GM04503 (cell line): ENCODE measurements at places on chromosomes 4 and X.
A peak's percentile ranks its signal among the peaks of the same experiment; 100 is the strongest.

- DNase-seq = no peak
These were observed 23.0 kb upstream of the LIMCH1 start for GRCh38 chr4:41514766-41515481.

- DNase-seq = peak; percentile 32
These were observed 473 bp upstream of the CCNQ start for GRCh38 chrX:153599192-153600031.

- DNase-seq = no peak
These were observed 147.6 kb upstream of the EOLA2 start for GRCh38 chrX:150085881-150086280.

DNA sequence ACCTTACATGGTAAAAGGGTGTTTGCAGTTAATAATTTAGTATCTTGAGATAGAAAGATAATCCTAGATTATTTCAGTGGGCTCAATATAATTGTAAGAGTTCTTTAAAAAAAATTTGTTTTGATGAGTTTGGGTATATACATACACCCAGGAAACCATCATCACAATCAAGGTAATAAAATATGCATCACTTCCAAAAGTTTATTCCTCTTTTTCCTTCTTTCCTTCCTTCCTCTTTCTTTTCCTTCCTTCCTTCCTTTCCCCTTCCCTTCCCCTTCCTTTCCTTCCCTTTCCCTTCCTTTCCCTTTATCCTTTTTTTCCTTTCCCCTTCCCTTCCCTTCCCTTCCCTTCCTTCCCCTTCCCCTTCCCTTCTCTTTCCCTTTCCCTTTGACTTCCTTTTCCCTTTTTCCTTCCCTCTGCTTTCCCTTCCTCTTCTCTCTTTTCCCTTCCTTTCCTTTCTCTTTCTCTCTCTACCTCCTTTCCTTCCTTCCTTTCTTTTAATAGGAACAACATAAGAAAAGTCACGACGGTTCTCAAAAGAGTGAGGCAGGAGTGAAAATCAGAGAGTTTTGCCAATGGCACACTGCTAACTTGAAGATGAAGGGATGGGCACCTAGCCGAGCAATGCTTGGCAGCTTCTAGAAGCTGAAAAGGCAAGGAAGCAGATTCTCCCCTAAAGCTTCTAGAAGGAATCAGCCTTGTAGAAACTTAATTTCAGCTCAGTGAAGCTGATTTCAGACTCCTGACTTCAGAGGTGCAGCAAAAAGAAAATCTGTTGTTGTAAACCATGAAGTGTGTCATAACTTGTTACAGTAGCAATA, 2050.2 kb upstream of the AGA start:
- DNase-seq = no peak

DNA sequence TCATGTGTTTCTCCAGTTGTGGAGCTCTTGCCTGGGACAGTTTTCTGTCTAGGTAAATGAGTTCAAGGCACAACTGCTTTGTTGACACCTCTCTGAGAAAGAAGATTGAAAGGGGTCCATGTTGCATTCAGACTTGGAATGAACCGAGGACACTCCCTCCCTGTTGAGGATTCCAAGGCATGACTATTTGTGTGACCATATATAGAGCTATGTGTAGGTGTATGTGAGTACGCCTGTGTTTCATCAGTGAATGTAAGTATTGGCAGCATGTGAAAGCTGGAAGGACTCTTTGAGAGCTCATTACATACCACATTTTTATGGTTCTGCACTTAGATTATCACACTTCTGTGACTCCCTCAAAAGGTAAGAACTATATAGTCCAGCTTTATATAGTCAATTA, 3.4 kb downstream of the HEPH start:
- no peak for DNase-seq

DNA sequence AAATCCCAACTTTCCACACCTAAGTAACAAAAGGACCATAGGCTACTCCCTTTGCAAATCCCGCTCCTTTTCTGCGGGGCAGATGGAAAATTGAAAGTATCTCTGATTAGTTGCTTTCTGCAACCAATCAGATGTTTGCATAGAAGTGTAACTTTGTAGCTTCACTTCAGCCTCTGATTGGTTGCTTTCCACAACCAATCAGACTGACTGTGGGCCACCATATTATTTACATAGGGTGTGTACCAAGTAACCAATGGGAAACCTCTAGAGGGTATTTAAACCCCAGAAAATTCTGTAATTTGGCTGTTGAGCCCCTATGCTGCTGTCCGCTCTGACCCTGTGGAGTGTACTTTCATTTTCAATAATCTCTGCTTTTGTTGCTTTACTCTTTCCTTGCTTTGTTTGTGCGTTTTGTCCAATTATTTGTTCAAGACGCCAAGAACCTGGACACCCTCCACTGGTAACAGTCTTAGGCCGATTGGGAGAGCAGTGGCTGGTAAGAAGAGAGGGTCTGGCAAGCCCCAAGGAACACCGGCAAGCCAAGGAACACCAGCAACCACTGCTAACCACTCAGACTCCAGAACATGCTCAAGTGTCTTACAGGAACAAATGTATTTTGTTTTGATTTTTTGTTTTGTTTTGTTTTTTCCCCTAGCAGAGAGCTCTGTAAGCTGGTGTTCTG, 125.5 kb upstream of the MAP3K15 start:
- no peak for DNase-seq

DNA sequence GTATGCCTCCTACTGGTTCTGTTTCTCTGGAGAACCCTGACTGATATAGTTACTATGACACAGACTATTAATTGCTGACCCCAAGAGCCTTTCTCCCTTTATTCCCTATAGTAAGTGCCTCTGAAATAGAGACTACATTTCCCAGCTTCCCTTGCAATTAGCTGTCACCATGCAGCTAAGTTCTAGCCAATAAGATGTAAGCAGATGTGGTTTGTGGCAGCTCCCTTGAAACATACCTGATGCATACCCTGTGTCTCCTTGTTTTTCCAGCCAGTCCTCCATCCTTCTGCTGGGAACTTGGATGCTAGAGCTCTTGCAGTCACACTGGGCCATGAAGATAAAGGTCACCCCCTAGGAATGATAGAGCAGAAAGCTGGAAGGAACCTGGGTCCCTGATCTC, 9.7 kb upstream of the TMEM165 start:
- no peak for DNase-seq

- DNase-seq = no peak
These were observed 64.9 kb downstream of the CRMP1 start for GRCh38 chr4:5828005-5828391.

DNA sequence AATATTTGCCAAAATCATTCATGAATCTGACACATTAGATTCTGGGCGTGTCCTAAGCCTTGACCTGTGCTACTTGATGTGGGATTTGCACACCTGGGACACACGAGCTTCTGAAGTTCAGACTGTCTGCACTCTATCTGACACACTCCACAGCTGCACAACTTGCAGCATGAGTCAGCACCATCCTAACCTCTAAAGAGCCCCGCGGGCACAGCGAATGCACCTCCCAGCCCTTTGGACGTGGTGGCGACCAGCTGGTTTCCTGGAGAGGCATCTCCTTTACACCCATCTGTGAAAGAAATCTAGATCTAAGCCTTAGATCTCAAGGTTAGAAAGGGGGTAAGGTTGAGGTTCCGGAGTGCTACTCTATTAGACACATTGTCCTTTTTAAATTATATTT, 69.2 kb downstream of the SORBS2 start:
- no peak for DNase-seq

DNA sequence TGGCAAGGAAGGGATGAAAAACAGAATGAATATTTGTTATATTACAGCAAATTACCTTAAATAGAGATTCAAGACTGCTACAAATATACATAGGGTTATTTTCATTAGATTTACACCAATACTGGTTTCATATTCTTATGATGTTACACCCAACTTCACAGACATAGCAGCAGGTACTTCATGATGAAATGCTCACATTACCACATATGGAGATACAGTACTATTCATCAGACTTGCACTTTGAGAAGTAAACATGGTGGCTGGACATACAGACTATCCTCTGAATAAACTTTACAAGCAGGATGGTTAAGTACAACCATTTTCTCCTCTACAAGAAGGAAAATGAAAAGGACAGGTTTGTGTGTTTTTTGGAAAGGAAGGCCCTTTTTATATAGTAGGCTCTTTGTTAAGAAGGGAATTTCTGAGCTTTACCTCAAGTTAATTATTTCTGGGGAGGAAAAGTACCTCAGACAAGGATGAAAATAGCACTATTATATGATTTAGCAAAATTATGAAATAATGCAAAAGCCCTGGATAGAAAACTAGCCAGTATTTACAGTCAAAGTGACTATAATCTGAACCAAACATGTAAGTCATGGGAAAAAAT, 12.0 kb upstream of the FAM120C start:
- no peak for DNase-seq

DNA sequence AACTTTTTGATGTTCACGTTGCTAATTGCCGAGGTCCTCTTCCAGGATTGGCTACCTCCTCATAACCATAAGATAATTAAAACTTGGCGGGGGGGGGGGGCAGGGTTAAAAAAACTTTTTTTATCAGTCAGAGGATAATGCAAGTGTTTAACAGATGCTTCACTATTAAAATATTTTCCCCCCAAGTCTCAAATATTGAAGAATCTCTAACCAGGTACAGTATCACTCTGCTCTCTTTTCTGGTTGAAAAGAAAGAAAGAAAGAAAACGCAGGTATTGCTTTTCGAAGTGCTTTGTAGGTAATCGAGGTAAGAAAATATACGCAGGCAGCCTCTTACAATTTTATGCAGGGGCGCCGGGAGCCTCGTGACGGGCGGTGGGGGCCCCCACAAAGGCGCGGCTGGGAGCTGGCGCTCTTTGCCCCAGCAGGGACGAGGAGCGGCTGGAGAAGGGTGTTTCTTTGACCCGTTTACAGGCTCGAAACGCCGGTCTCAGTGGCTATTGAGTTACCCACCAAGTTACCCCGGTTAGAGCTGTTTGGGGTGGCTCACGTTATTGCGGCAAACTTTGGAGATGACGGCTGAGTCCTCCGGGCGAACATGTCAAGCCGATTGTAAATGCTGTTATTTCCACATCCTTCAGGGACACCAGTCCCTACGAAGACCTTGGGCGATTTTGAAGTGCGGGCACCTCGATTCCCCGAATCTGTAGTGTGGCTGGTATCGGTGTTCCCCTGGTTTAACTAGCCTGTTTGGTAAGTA, 477 bp upstream of the HAND2 start:
- DNase-seq = no peak

DNA sequence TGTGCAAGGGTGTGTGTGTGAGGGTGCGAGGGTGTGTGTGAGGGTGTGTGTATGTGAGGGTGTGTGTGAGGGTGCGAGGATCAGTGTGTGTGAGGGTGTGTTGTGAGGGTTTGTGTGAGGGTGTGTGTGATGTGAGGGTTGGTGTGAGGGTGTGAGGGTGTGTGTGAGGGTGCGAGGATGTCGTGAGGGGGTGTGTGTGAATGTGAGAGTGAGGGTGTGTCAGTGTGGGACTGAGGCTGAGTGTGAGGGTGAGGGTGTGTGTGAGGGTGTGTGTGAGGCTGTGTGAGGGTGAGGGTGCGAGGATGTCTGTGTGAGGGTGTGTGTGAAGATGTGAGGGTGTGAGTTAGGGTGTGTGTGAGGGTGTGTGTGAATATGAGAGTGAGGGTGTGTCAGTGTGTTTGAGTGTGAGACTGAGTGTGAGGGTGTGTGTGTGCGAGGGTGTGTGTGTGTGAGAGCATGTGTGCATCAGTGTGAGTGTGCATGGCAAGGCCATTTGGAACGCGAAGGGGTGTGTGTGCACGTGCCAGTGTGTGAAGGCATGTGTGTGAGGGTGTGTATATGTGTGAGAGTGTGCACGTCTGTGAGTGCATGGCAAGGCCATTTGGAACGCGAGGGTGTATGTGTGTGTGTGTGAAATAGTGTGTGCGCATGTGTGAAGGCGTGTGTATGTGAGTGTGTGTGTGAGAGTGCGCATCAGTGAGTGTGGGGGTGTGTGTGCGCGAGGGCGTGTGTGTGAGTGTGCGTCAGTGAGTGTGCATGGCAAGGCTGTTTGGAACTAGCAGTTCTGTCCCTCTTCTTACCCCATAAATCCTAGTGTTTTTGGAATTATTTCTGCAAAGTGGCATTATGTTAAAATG, 69.8 kb downstream of the RGS12 start:
- no peak for DNase-seq

DNA sequence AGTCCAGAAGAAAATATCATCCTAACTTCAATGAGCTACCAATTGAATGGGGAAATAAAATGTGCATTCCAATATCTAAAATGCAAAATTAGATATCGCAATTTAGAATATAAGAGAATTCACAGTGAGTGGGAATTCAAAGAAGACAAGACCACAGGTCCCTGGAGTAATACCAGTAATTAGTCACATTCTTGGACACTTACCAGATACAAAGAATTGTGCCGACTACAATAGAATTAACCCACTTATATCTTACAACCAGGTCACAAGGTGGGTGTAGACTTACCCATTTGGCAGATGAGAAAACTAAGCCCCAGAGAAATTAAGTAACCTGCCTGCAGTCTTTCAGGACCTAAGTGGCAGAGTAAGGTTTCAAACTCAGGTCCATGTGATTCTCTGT, 84.3 kb upstream of the C1QTNF7 start:
- DNase-seq = no peak

- DNase-seq = no peak
These were observed 1.6 kb downstream of the SEPTIN11 start for GRCh38 chr4:76950956-76951671.

GRCh38 chr4:5337731-5338130, 286.5 kb downstream of the STK32B start:
- DNase-seq = no peak

- DNase-seq = no peak
These were observed 107.0 kb downstream of the TRAPPC11 start for GRCh38 chr4:183766140-183766539.

- no peak for DNase-seq
These were observed 12.4 kb upstream of the TRIM2 start for GRCh38 chr4:153191795-153192363.

DNA sequence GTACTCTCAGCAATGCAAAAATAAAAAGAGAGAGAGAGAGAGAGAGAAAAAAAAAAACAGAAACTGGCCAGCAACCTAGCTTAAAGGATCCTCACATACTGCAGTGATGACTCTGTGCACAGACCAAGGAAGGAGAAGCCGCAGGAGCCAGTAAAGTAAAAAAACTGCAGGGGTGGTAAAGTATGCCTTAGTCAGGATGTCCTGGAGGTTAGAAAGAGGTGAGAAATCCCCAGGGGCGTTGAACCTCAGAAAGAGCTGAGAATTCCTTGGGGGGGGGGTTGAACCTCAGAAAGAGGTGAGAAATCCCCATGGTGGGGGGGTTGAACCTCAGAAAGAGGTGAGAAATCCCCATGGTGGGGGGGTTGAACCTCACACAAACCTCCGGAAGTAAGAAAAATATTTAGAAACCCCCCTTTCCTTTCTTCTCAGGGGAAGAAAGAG, 48.0 kb downstream of the MAGEA9 start:
- peak; percentile 1 for DNase-seq

GRCh38 chr4:165844161-165844560, 28.9 kb upstream of the TLL1 start:
- no peak for DNase-seq

- DNase-seq = no peak
These were observed 5.5 kb upstream of the ZXDB start for GRCh38 chrX:57586360-57586759.
